ENCODE measurements at places on chromosomes 7 and 10. TPM values are rescaled to one million over a fixed set of nuclear protein-coding genes. Genes with fewer than 3 reads are reported as not detected.

- H3K4me3 ChIP-seq, result no peak overlapping the region
- DNase-seq, result no peak
- H3K4me1 ChIP-seq, result no peaks in the 10 kb centered on the region
- no peaks in the 10 kb centered on the region for H3K36me3 ChIP-seq
- H3K27me3 ChIP-seq, result no peaks in the 10 kb centered on the region
These were observed 100.8 kb downstream of the CTTNBP2 start for GRCh38 chr7:117772421-117772820.

DNA sequence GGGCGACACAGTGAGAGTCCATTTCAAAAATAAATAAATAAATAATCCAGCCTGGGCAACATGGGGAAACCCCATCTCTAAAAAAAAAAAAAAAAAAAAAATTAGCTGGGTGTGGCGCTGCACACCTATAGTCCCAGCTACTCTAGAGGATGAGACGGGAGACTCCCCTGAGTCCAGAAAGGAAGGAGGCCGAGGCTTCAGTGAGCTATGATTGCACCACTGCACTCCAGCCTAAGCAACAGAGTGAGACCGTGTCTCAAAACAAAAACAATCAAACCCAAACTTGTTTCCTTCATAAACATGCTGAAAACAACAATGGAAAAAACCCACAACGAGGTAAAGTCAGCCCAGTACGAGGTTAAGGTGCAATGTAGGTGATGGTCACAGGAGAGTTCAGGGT lies 1.2 kb downstream of the COX19 start:
- H3K27ac ChIP-seq, result peak overlapping the region; percentile 89
- H3K4me1 ChIP-seq, result peaks cover 16% of the 10 kb centered on the region
- H3K4me3 ChIP-seq, result peak overlapping the region; percentile 93
- H3K27me3 ChIP-seq, result no peaks in the 10 kb centered on the region
- no peak for DNase-seq

- peaks cover 24% of the 10 kb centered on the region for H3K27me3 ChIP-seq
- no peak overlapping the region for H3K4me3 ChIP-seq
- H3K4me1 ChIP-seq, result no peaks in the 10 kb centered on the region
- no peak overlapping the region for H3K27ac ChIP-seq
- DNase-seq, result no peak
- no peaks in the 10 kb centered on the region for H3K36me3 ChIP-seq
These were observed 98.9 kb downstream of the MKX start for GRCh38 chr10:27646604-27647175.

- DNase-seq, result no peak
- H3K4me1 ChIP-seq, result no peaks in the 10 kb centered on the region
- H3K27me3 ChIP-seq, result no peaks in the 10 kb centered on the region
- H3K27ac ChIP-seq, result no peak overlapping the region
- H3K36me3 ChIP-seq, result peaks cover 36% of the 10 kb centered on the region
- no peak overlapping the region for H3K4me3 ChIP-seq
These were observed 21.1 kb downstream of the ZNF282 start for GRCh38 chr7:149216402-149216801.

DNA sequence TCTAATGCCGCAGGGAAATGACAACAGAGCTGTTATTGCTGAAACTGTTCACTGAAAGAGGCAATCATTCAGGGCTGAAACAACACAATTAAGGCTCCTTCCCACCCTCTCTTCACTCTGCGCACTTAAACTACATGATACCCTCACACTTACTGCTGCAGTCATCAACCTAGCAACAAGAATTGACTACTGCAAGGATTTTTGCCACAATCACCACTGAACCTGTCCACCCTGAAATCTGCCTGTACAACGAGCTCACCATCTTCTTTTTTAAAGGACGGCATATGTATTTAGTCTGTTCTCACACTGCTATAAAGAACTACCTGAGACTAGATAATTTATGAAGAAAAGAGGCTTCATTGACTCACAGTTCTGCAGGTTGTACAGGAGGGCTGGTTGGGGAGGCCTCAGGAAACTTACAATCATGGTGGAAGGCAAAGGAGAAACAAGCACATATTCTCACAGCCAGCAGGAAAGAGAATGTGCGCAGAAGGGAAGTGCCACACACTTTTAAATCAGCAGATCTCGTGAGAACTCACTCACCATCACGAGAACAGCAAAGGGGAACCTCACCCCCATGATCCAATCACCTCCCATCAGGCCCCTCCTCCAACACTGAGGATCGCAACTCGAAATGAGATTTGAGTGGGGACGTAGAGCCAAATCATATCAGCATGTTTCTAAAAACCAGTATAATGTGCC lies 131.7 kb downstream of the SORCS1 start:
- no peak for DNase-seq
- no peaks in the 10 kb centered on the region for H3K36me3 ChIP-seq
- no peaks in the 10 kb centered on the region for H3K4me1 ChIP-seq
- H3K4me3 ChIP-seq, result no peak overlapping the region

DNA sequence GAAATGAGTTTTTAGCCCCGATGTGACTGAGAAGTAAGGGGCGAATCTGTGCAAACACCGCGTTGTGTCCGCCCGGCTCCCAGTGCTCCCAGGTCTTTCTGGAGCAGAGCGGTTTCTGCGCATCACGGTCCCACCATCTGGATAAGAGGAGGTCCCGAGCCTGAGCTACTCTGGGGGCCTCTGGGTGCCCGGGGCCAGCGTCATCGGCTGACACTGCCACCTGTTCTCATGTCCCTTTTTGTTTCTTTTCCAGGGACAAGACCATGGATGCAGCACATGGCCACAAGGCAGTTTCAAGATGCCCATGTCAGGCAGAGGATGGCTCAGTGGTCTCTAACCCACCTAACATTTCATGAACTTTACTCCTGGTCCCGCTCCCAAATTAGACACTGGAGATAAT lies 24.9 kb downstream of the KLF6 start:
- H3K27ac ChIP-seq, result no peak overlapping the region
- peaks cover 54% of the 10 kb centered on the region for H3K4me1 ChIP-seq
- peaks cover 2% of the 10 kb centered on the region for H3K36me3 ChIP-seq

- H3K36me3 ChIP-seq, result peaks cover 19% of the 10 kb centered on the region
- no peak for DNase-seq
- H3K4me1 ChIP-seq, result peaks cover 76% of the 10 kb centered on the region
- peak overlapping the region; percentile 4 for H3K4me3 ChIP-seq
- H3K27ac ChIP-seq, result peak overlapping the region; percentile 81
These were observed 34.8 kb upstream of the SH2D4B start for GRCh38 chr10:80502621-80503583.

DNA sequence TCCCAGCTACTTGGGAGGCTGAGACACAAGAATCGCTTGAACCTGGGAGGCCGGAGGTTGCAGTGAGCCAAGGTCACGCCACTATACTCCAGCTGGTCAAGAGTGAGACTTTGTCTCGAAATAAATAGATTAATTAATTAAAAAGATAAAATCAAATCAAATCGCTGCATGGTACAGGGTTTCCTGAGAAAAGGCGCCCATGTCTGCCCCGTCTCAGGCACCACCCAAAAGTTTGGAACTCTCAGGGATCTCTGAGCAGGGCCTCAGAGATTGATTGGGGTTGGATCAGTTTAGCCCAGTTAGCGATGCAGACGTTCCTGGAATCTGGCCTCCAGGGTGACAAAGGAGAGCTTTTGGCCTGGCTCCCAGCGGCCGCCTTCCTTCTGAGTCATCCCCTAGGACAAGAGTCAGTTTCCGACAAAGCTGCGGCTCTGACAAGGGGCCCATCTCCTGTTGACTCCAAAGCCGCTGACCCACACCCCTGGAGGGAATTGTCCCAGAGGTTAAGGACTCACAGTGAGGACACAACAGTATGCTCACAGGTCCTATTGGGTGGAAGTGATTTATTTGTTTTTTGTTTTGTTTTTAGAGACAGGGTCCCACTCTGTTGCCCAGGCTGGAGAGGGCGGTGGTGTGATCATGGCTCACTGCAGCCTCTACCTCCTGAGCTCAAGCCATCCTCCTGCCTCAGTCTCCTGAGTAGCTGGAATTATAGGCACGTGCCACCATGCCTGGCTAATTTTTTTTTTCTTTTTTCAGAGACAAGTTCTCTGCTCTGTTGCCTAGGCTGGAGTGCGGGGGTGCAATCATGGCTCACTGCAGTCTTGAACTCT lies 6.8 kb downstream of the ORAI2 start:
- H3K4me3 ChIP-seq, result no peak overlapping the region
- no peaks in the 10 kb centered on the region for H3K27me3 ChIP-seq
- peaks cover 15% of the 10 kb centered on the region for H3K36me3 ChIP-seq
- peaks cover 6% of the 10 kb centered on the region for H3K4me1 ChIP-seq
- no peak overlapping the region for H3K27ac ChIP-seq

The LAMB4 gene
- total RNA-seq, result not detected

The TSPAN15 gene
- total RNA-seq, result 4.6 TPM

The HECW1 gene
- not detected for total RNA-seq

The HGF gene
- not detected for total RNA-seq

The AUTS2 gene
- total RNA-seq, result 17.5 TPM

The WNT16 gene
- not detected for total RNA-seq

The PRKG1 gene
- not detected for total RNA-seq

All from activated naive CD8-positive, alpha-beta T cell treated with anti-CD3 and anti-CD28 coated beads, Interleukin-2, amount 10 ng/mL, durations not matched to agents 7 days and 5 days (primary cell).